ENCODE measurements at places on chromosomes 2 and 18.

GRCh38 chr18:3492721-3493120 is 42.7 kb downstream of the TGIF1 start:
- DNase-seq, result no peak

- no peak for DNase-seq
Observed at GRCh38 chr2:9000442-9000841, 3.0 kb downstream of the MBOAT2 start.

GRCh38 chr2:138713504-138713903 is 66.7 kb downstream of the NXPH2 start:
- DNase-seq, result no peak

GRCh38 chr18:33577685-33578517 is at the start of gene ASXL3:
Gene ASXL3 (plus strand): TSS chr18:33578219. CDS start chr18:33578632, 413 bp downstream.
- no peak for DNase-seq

- DNase-seq, result no peak
Observed at GRCh38 chr2:23532391-23533337, 147.7 kb downstream of the KLHL29 start.

GRCh38 chr2:170969030-170969429 is 40.0 kb downstream of the GORASP2 start:
- DNase-seq, result no peak

GRCh38 chr2:3285901-3286645 is 91.5 kb downstream of the EIPR1 start:
- DNase-seq, result no peak

GRCh38 chr2:48249631-48250473 is 280.1 kb upstream of the STON1 start:
- DNase-seq, result no peak

DNA sequence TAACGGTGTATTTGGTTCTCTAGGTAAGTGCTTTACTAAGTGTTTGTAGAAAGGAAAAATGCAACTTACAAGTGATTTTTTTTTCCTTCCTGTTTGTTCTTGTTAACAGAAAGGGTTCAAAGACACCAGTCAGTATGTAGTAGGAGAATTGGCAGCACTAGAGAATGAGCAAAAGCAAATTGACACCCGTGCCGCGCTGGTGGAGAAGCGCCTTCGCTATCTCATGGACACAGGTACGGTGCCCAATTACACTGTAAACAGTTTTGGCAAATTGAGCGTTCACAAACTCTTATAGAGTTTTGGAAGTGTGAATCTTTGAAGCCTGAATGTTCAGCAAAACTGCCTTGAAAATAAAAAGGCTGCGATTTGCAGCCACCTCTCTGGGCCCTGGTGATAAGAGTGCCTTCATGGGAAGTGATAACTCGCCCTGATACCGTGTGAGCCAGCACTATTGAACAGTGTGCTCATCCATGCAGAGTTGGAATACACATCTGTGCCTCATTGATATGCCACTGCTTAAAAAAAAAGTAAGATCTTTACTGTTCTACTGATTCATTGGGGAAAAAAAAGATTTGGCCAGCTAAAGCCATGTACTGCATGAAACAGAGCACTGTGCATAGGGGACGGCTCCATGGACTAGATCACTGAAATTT is 54.0 kb upstream of the OTX1 start:
- DNase-seq, result no peak

DNA sequence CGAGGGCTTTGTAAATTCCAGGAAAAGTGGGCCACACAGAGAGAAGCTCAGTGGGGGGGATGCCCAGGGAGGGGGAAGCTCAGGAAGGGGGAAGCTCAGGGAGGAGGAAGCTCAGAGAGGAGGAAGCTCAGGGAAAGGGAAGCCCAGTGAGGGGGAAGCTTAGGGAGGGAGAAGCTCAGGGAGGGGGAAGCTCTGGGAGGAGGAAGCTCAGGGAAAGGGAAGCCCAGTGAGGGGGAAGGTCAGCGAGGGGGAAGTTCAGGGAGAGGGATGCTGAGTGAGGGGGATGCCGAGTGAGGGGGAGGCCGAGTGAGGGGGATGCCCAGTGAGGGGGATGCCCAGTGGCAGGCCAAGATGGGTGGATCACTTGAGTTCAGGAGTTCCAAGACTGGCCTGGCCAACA is 821 bp upstream of the CHRNG start:
- DNase-seq, result no peak

DNA sequence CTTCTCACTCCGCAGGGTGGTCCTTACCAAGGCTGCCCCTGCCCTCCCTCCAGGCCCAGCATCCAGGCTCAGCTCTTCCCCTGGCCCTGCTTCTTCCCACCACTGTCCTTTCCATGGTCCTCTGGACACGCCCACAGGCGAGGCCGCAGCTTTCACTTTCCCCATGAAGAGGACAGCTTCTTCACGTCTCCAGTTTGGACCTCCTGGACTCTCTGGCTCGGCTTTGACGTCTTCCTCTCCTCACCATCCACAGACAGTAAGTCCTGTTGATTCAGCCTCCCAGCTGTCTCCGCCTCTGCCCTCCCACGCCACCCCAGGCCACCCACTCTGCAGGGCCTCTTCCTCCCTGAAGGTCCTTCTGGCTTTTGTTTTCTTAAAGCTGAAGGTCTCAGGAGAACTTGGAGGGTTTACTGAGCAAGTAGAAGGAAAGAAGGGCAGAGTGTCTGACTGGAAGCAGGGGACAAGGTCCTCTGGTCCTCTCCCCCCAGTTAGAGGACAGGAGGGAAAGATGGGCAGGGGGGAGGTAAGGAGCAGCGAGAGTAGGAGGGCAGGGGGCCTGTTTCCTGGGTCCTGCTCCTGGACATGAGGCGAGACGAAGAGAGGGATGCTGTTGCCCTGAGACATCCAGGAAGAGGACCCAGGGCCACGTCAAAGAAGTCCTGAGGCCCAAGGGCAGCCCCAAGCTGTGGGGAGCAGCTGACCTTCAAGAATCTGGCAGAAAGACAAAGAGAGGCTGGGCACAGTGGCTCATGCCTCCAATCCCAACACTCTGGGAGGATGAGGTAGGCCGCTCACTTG is 24.7 kb upstream of the NMUR1 start:
- no peak for DNase-seq

- no peak for DNase-seq
Observed at GRCh38 chr2:103166456-103167324, 404.9 kb downstream of the TMEM182 start.

DNA sequence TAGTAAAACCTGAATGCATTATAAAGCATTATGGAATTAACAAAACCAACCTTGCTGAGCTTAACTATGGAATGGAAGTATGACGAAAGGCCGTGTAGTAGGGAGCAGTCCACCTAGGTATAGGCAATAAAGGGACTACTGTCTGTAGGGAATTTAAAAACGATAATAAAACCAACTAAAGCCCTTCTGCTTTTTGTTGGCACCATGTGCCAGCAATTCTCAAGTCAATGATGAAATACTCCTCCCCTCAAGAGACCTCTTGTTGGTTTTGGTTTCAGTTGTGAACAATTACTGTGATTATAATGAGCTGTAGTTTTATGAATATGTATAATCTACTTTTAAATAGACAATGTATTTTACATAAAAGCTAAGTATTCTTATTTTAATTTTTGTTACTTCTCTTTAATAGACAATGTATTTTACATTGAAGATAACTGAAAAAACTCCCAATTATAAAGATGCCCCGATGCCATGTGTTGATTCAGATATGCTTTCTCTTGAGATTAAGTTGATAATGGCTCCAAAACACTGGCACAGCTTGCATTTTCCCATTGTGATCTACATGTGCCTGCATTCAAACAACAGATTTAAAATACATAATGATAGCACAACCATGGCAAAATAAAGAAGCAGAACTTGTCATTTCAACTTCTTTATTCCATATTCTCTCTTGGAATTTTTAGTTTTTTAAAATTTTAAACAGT is 55.5 kb upstream of the ZDBF2 start:
- no peak for DNase-seq

- no peak for DNase-seq
Observed at GRCh38 chr2:114609801-114610200, 167.4 kb downstream of the DPP10 start.

DNA sequence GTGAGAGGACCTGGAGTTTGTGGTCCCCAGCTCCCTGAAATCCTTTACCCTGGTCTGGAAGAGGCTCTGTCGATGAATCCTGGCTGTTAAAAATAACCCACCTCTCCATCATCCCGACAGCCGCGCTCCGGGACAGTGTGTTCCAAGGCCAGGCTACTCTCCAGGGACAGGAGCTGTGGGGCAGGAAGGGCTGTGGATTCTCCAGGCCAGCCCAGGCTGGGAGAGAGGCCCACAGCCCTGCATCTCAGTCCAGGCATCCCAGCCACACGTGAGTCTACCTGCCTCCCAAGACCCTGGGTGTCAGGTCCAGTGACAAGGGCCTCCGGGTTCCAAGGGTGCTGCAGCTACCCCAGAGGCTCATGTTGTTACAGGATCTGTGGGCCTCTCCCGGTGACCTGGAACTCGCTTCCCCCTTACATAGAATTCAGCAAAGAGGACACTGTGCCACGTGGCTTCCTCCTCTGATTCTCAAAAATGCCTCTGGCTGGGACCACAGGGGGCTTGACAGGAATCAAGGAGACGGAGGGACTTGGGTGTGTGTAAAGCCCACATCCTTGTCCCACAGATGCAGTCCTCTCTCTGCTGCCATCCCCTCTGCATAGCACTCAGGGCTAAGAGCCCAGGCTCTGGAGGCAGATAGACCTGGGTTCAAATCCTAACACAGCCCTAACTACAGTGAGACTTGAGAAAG is 17.3 kb downstream of the ADRA2B start:
- no peak for DNase-seq

DNA sequence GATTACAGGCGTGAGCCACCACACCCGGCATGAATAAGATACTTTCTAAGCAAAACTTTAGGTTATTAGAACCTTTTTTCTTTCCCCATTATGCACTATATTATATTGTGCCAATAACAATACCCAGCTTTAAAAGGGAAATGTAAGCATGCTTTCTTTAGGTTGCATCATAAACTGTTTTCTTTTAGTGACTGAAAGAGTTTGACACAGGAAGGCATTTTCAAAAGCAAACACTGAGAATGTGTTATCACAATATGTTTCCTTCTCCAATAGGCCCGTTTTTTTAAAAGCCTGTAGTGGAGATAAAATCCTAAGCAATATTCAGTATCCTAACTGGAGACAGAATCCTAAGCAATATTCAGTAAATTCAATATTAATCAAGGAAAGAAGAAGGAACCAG is 16.7 kb upstream of the EPB41L5 start:
- DNase-seq, result no peak

DNA sequence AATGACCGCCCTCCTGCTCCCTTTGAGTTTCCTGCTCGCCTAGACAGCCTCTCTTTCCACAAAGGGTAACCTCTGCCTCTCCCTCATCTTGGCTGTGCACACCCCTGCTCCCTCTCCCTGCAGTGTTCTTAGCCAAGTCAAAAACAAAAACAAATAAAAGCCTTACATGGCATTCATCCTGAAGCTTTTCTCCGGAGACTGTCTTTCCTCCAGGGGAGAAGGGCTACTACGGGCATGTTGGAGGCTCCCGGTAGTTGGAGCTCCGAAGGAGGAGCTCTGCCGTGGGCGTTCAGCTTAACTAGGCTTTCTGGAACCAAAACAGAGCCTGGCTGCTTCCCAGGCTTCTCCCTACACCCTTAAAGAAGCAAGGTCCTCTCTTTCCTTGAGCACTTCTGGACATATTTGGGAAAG is 104.2 kb downstream of the TPGS2 start:
- no peak for DNase-seq

DNA sequence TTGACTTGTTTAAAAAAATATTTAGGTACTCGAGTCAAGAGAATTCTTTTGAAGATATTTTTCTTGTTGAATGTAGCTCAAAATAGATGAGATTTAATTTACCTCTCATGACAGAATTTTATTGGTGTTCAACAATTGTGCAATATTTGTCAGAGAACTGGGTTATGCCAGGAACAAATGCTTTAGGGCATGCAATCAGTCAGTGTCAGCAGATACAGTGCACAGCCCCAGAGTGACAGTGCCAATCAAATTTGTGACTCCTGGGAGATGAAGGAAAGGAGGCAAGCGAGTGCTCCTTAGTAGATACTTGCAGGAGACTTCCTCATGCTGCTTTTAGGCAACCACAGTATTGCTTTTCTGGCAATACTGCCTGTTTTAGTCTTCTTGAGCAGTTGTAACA is 81.2 kb upstream of the DSEL start:
- no peak for DNase-seq

- DNase-seq, result no peak
Observed at GRCh38 chr2:201933792-201934237, 99.8 kb upstream of the FZD7 start.

DNA sequence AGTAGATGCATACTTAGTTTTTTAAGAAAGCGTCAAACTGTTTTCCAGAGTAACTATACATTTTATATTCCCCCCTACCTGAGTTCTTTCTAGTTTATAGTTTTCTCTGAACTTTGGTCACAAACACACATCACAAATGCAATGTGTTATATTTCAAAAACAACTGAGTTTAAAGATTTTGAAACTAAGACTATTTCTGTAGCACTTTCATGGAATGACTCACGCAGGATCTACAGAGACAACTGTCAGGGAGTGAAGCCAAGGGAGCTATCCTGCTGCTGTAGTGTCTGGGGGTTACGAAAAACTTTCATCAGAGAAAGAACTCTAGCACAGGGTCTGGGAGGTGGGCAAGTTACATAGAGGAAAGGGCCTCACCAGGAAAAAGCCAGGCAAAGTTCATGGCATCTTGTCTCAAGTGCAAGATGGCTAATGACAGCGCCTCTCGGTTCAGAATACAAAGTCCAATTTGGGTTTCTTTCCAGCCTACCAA is 66.8 kb downstream of the UXS1 start:
- DNase-seq, result no peak

DNA sequence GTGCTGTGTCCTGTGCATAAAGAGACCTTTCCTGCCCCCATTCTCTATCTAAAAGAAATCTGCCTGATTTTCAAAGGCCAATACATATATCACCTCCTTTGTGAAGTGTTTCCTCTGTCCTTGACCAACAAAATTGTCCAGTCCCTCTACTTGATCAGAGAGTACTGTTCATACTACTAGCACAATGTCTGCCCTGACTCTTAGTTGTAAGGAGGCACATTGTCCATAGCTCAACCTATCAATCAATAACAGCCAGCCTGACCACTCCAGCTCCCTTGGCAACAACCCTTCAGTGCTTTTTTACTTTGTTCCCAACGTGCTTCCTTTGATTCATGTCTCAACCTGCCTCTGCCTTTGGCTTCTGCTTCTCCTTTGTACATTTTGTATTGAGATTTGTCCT is 398.9 kb downstream of the TRIB2 start:
- no peak for DNase-seq

DNA sequence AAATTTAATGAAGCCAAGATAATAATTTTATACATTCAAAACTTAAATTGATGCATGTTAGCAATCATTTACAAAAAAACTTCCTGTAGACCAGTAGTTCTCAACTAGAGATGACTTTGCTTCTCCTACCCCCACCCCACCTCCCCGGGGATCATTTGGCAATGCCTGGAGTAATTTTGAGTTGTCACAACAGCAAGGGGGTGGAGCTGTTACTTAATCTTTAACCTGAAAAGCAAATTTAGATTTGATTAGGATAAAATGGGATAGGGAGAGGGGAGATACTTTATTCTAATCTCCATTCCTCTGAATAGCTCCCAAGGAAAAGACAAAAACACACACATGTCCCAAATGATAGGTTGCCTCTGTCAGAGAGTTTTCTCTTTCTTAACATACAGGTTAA is 4.2 kb downstream of the SLC40A1 start:
- DNase-seq, result no peak
